T-helper 1 cell (primary cell): ENCODE measurements at places on chromosomes 5 and 9.

- DNase-seq, result no peak
These were observed 71.4 kb upstream of the MAP1B start for GRCh38 chr5:72035831-72036230.

DNA sequence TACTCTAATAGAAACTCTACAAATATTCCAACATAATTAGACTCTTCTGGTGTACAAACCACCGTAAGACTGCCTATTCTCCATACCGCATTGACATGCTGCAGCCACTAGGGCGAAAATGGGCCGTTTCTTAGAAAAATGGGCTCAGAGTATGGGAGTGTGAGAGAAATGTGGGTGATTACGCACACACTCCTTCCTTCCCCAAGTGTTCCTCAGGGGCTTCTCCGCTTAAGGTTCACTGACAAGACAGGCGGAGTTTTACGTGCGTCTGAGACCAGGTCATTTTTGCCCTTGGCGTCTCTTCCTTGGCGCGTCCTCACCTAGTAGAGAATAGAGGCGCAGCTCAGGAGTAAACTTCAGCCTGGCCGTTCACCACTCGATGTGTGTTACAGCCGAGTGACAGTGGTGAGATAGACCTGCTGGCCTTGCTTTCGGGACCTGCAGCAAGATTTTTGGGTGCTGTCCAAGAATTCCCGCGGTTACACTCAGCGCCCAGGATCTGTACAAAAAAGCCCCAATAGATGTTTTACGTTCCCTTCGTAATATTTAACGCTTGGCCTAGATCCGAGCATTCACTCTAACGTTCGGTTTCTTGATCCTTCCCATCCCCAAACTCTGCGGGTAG is 1.8 kb upstream of the NTRK2 start:
- no peak for DNase-seq

DNA sequence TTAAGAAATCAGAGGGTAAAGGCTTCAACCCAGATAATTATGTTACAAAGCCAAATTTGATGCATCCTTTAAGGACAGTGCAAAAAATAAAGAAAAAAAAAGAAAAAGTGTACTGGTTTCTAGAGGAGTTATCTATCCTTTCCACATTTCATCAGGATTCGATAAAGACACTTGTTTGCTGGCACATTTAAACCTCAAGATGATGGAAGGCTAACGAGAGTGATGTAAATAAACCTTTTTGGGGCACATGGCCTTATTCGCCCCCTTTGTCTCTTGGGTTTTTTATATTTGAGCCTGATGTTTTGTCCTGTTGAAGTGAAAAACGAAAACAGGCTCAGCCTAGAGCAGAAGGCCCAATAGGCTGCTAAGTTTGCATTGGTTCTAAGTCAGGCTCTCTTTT is 416.5 kb downstream of the TAF11L14 start:
- DNase-seq, result no peak

- no peak for DNase-seq
These were observed 4.4 kb upstream of the DIAPH1 start for GRCh38 chr5:141623186-141623585.

- no peak for DNase-seq
These were observed 532.5 kb downstream of the RAB3C start for GRCh38 chr5:59115345-59115744.

DNA sequence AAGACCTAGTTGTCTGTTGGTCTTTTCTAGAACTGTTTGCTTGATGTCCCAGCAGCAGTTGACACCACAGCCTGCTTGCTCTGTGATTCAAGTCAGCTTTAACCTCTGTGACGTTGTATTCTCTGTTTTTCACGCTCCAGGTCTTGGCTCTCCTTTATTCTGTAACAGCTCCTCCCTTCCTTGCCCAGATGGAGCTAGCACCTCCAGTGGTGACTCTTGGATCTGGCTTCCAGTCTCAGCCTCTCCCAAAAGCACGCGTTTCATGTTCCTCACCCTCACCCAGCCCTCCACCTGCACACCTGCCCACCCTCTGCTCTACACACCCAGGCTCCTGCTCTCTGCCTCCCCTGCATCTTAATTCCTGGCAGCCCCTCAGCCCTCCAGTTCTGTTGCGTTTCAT is 50.6 kb downstream of the DMRT1 start:
- DNase-seq, result no peak

- no peak for DNase-seq
These were observed 7.4 kb upstream of the CDC42SE2 start for GRCh38 chr5:131256507-131256823.

- DNase-seq, result no peak
These were observed 19.0 kb upstream of the SPINK4 start for GRCh38 chr9:33220681-33221567.

GRCh38 chr5:140988100-140988499 is 21.8 kb downstream of the PCDHAC2 start:
- DNase-seq, result no peak

GRCh38 chr9:75175395-75175794 is 87.1 kb downstream of the OSTF1 start:
- no peak for DNase-seq

- no peak for DNase-seq
These were observed 457.3 kb downstream of the ZNF608 start for GRCh38 chr5:124289130-124289529.

- no peak for DNase-seq
These were observed 5.2 kb downstream of the FAT2 start for GRCh38 chr5:151585970-151586369.

GRCh38 chr9:91833878-91834255 is 116.2 kb downstream of the ROR2 start:
- no peak for DNase-seq

GRCh38 chr9:129467739-129468666 is 152.9 kb downstream of the C9orf50 start:
- no peak for DNase-seq
